Esophagus squamous epithelium (tissue), 5 donors: ENCODE measurements at places on chromosomes 11 and 22. TPM values are rescaled to one million over a fixed set of nuclear protein-coding genes. Genes with fewer than 3 reads are reported as not detected.

GRAMD4 gene
- total RNA-seq, result 122 TPM

MPZL2 gene
- 376 TPM for total RNA-seq

TIGD3 gene
- 0.13 TPM for total RNA-seq

C1QTNF4 gene
- 0.57 TPM for total RNA-seq

ETS1 gene
- 37.0 TPM for total RNA-seq

MUC5B gene
- 139 TPM for total RNA-seq

MS4A7 gene
- total RNA-seq, result 16.2 TPM

DRICH1 gene
- total RNA-seq, result not detected

NXPE1 gene
- not detected for total RNA-seq

RBM7 gene
- total RNA-seq, result 22.1 TPM

CYP2D6 gene
- total RNA-seq, result 0.35 TPM

SLC35C1 gene
- 68.6 TPM for total RNA-seq

OR5AS1 gene
- total RNA-seq, result not detected

UPB1 gene
- total RNA-seq, result not detected

SCGB1A1 gene
- not detected for total RNA-seq

FHIP1B gene
- total RNA-seq, result 31.3 TPM

SOX10 gene
- 1.5 TPM for total RNA-seq

PNPLA3 gene
- not detected for total RNA-seq

TRPM5 gene
- not detected for total RNA-seq

NXPE4 gene
- total RNA-seq, result 0.15 TPM

GRM5 gene
- total RNA-seq, result not detected

KCNJ11 gene
- total RNA-seq, result 1.5 TPM

ART5 gene
- not detected for total RNA-seq

PICALM gene
- 128 TPM for total RNA-seq

OR2AG2 gene
- 0.13 TPM for total RNA-seq

MS4A4E gene
- total RNA-seq, result 0.88 TPM

A4GALT gene
- 22.0 TPM for total RNA-seq

FAM181B gene
- 0.13 TPM for total RNA-seq

ANKK1 gene
- 0.21 TPM for total RNA-seq

PHOX2A gene
- not detected for total RNA-seq

NAALADL1 gene
- 5.2 TPM for total RNA-seq

KIRREL3 gene
- total RNA-seq, result not detected

IL17REL gene
- total RNA-seq, result not detected

ZNRF3 gene
- 6.7 TPM for total RNA-seq

CRYBA4 gene
- total RNA-seq, result not detected

GRIK4 gene
- 0.19 TPM for total RNA-seq

MUC6 gene
- total RNA-seq, result not detected

COMMD9 gene
- total RNA-seq, result 36.8 TPM

USP2 gene
- 1.9 TPM for total RNA-seq

FAM227A gene
- 0.04 TPM for total RNA-seq

DEPDC7 gene
- total RNA-seq, result 8.0 TPM

SGSM1 gene
- 0.15 TPM for total RNA-seq

VSIG10L2 gene
- under 0.01 TPM for total RNA-seq

P2RX3 gene
- total RNA-seq, result not detected

LRRC32 gene
- 23.4 TPM for total RNA-seq

STK33 gene
- total RNA-seq, result 2.9 TPM

MUC15 gene
- total RNA-seq, result 14.7 TPM

OR4X2 gene
- total RNA-seq, result not detected

OR2AT4 gene
- total RNA-seq, result not detected

API5 gene
- 81.8 TPM for total RNA-seq

LGALS12 gene
- total RNA-seq, result not detected

CFAP300 gene
- total RNA-seq, result 0.31 TPM

MMP8 gene
- not detected for total RNA-seq

APOBEC3G gene
- total RNA-seq, result 0.91 TPM

SCGB1C1 gene
- total RNA-seq, result not detected
